ENCODE measurements at places on chromosomes 3 and 15. TPM values are rescaled to one million over a fixed set of nuclear protein-coding genes. Genes with fewer than 3 reads are reported as not detected.
A peak's percentile ranks its signal among the peaks of the same experiment; 100 is the strongest.

- H3K36me3 ChIP-seq, result no peaks in the 10 kb centered on the region
- no peaks in the 10 kb centered on the region for H3K4me1 ChIP-seq
Observed at GRCh38 chr3:124206225-124207055, 214.5 kb upstream of the ROPN1 start.

DNA sequence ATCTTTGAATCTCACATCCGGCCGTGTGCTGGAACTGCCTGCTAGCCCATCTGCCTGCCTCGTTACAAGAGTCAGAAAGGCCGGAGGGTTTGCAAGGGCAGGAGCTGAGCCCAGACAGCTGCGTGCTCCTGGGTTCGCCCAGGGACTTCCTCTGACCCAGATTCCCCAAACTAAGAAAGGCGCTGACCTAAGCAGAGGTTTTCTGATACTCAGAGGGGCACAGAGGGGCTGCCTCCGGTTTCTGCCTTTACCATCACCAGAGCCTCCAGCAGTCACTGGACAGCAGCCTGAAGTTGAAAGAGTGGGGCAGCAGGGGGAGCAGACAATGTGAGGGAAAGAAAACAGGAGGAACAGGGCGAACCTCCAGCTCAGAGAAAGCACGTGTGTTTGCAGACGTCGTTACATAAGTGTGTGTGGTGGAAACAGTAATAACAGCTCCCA is 33.4 kb upstream of the RAD18 start:
- H3K4me3 ChIP-seq, result no peak overlapping the region
- H3K27me3 ChIP-seq, result peaks cover 5% of the 10 kb centered on the region
- DNase-seq, result peak; percentile 90
- no peak overlapping the region for H3K27ac ChIP-seq

DNA sequence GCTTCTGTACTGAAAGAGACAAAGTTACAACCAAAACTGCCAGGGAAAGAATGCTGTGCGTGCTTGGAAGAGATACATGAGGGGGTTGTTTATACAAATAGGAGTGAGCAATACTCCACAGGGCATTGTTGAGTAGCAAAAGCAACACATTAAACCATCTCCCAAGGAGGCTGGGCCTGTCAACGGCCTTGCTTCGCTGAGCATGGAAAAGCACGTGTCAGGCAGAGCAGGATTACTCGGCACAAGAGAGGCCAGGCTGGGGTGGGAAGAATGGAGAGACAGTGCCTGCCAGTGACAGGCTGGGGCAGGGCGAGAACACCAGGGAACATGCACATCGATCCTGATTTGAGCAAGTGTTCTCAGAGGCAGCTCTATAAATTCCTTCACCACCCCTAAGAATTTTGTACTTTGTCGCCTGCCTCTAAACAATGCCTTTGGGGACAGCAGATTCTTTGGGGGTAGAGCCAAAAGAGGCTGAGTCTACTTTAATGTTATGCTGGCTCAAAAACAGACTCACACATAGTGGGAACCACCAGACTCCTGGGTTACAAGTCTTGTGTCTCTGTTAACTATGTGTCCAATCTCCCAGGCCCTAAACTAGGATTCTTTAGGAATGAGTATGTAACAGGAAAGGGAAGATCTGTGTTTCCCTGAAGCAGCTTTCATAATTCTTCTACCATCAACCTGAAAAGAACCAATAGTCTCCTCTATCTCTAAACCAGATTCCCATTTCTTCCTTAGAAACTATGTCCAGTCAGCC is 67.2 kb downstream of the LIPC start:
- H3K4me1 ChIP-seq, result peaks cover 11% of the 10 kb centered on the region
- H3K27ac ChIP-seq, result peak overlapping the region; percentile 72
- peak; percentile 86 for DNase-seq
- H3K36me3 ChIP-seq, result no peaks in the 10 kb centered on the region

DNA sequence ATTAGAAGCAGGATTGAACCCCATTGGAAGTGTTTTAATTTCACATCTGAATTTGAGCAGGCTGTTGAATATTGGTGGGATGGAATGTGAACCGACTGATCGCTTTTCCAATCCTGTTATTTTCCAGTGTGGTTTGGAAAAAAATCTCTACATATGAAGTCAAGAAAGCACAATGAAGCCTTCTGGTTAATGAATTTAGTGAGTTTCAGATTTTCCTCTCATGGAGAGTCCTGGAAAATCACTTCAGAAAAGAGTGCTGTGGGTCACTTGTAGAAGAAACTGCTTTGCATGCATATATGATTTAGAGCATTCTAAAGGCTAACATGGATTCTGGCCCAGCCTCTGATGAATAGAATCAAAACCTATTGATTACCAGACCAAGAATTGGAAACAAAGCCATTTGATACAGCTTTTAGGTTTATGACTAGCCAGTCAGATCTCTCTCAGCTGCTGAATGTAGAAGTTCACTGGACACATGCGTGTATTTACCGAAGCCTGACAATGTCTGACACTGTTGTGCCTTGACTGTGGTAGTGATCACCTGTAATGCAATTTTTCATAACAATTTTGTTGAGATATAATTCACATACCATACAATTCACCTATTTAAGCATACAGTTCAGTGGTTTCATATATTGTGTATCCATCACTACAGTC is 121.9 kb downstream of the FNDC3B start:
- no peak overlapping the region for H3K4me3 ChIP-seq
- H3K27me3 ChIP-seq, result no peaks in the 10 kb centered on the region
- DNase-seq, result no peak
- no peak overlapping the region for H3K27ac ChIP-seq
- H3K36me3 ChIP-seq, result peaks cover 10% of the 10 kb centered on the region

DNA sequence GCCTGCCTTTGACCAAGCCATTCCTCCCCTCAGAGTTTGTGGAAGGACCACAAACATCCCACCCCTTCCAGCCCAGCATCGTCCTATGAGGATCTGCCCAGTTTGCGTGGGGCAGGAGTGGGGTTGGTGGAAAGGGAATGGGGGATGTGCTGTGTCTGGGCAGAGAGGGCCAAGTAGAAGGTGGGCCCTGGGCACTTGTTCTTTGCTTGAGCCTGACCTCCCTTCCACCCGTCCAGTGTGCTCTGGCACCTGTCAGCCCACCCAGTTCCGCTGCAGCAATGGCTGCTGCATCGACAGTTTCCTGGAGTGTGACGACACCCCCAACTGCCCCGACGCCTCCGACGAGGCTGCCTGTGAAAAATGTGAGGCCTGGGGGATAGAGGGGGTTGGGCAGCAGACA is 10.3 kb downstream of the SPINT1 start:
- DNase-seq, result peak; percentile 38
- H3K36me3 ChIP-seq, result no peaks in the 10 kb centered on the region
- H3K4me1 ChIP-seq, result no peaks in the 10 kb centered on the region
- H3K4me3 ChIP-seq, result no peak overlapping the region
- no peak overlapping the region for H3K27ac ChIP-seq
- H3K27me3 ChIP-seq, result no peaks in the 10 kb centered on the region

DNA sequence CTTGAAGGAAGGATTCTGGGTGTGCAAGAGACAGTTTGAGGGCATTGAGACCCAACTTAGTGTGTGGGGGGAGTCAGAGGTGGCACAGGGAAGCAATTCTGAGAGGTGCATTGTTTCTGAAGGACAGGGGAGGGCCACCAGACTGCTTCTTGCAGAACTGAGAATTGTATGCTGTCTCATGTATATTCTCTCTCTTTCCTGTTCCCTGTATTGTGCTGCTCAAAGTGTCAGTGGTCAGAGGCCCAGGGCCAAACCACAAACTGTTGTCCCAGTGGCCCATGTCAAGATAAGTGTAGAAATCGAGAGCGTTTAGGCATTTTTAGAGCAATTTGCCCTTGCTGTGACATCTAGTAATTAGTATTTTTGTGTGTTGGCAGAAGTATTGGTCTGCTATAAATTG is 567.1 kb downstream of the EDEM1 start:
- no peak overlapping the region for H3K4me3 ChIP-seq
- no peaks in the 10 kb centered on the region for H3K36me3 ChIP-seq

The CEP97 gene
- 10.6 TPM for total RNA-seq

The GHRL gene
- total RNA-seq, result not detected
